ENCODE measurements at places on chromosomes 12 and 14.

DNA sequence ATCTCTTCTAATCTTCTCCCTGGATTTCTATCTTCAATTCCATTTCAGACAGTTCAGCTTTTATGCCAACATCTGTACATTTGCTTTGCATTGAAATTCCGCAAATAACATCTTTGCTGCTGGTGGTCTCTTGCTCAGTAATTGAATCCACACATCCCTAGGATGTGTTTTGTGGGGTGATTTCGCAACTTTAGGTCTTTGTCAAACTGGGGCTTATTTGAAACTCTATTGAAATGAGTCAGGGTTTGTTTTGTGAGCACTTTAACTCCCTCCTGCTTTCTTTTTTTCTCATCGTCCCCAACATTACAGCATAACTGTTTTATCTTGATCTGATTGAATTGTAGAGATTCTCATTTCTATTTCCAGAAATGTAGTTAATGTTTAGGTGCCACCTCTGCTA, 404.3 kb downstream of the NPAS3 start:
- no peak for DNase-seq

DNA sequence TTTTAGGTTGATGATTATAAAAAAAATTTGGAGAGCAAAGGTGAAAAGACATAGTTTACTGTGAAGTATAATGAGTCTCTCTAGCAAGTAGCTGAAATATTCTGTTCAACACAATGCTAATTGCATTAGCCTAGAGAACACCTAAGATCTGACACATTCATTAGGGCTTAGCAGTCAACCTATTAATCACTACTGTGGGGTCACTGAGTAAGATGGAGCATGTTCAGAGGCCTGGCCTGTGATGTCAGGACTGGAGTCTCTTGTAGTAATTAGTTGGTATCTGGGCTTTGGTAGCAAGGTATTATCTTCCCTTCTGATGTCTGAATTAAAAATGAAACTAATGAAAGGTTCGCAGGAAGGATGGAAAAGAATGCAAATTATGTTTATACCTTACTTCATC, 112.7 kb downstream of the SLC16A7 start:
- no peak for DNase-seq

DNA sequence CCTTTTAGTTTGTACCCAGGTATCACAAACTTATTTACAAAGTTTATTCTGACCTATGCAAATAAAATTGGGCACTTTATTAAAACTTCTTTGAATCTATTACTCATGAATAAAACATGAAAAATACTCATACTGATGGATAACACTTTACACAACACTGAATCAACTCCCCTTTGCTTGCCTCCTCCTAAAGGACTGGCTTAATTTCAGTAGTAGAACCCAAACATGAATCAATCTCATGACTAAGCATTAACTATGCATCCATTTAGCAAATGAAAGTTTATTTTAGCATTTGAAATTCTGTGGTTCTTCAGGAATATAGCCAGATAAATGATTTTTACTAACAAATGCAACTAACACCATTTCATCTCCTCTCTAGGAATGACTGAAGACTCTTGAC, 32.4 kb downstream of the DENND5B start:
- DNase-seq, result no peak

DNA sequence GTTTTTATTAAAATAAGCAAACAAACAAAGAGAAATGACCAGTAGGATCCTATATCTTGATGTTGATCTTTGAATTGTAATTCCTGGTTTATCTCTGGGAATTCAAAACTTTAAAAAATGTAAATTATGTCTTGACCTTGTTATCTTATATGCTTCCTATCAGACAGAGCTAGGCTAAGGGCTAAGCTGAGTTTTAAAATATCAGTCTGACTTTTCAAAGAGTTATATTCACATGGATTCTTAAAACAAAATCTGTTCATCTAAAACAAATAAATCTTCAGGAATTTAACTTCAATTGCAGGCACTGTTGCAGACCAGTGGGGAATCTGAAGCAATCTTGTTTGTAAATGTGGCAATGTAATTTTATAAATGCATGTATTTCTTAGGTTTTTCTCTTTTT, 1144.1 kb downstream of the LRFN5 start:
- no peak for DNase-seq

GRCh38 chr12:71763677-71764379, 9.2 kb downstream of the RAB21 start:
- DNase-seq, result no peak
